Stimulated activated CD4-positive, alpha-beta T cell treated with anti-CD3 and anti-CD28 coated beads, Interleukin-1b, Interleukin-23, amount 100 ng/mL, for 4 hours (primary cell): ENCODE measurements at places on chromosomes 1 and 21.

DNA sequence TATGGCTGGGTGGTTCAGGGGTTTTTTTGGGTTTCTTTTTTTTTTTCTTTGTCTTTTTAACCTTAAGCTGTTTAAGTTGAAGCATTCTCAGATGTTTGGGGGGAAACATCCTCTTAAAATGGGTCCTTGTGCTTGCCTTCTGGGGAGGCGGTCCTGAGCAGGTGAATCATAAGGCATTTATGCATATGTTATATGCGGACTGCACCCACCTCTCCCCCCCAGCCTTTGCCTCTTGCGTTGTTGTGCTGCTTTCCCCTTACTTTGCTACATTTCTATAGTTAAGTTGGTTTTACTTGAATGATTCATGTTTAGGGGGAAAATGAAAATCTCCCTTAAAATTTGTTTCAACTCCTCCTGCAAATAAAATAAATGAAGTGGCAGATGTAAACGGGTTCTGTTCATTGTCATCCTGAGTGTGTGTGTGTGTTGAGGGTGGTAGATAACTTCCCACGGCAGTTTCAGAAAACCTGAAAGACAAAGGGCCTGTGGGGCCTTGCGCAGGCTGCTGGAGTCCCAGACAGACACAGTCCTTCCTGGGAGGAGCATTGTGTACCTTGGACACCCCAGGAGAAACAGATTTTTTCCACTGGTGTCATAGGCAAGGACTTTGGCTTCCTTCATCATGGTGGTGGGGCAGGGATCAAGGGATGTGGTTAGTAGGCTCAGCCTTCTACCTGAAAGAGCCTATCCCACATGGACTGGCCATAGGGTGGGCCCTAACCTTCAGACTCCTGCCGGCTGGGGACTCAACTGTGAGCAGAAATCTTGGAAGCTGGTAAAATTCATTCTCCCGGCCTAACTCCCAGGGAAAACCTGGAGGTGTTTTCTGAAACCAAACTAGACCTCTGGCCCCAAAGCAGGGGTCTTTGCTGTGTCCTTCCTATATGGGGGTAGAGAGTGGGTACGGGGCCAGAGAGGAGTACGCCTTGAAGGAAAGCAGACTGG, 926 bp upstream of the SH3D21 start:
- DNase-seq: no peak

DNA sequence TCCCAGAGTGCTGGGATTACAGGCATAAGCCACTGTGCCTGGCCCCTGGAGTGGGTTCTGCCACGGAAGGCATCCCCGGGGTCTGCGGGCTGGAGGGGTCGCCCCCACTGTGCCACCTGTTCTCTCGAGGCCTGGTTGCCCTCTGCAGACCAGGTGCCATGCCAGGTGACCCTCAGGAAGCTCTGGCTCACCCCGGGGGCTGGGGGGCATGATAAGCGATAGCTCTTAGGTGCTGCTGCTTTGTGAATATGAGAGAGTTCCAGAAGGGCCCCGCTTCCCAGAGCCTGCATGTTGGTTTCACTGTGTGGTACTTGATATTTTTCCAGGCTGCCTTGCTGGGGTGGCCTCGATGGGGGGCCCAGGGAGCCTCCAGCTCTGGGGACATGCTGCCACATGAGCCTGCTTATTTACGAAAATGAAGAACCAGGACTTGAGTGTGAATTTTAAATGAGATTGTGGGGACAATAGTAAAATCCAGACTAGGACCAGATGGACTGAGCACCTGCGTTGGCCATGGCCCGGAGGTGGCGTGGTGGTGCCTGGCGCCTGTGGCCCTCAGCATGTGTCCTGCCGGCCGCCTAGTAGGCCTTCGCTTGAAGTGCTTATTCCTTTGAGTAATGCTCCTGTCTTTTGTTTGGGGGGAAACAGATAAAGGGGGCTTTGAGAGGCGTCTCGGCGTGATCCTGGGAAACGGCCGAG, 7.3 kb downstream of the SKI start:
- no peak for DNase-seq

GRCh38 chr1:177333936-177334595, 163.3 kb downstream of the BRINP2 start:
- DNase-seq: no peak

GRCh38 chr1:114510274-114511031, 550 bp downstream of the TRIM33 start:
- peak; percentile 7 for DNase-seq

GRCh38 chr1:206559672-206559995, 52.3 kb downstream of the RASSF5 start:
- DNase-seq: no peak

GRCh38 chr1:55197099-55197498, 18.1 kb downstream of the USP24 start:
- no peak for DNase-seq

DNA sequence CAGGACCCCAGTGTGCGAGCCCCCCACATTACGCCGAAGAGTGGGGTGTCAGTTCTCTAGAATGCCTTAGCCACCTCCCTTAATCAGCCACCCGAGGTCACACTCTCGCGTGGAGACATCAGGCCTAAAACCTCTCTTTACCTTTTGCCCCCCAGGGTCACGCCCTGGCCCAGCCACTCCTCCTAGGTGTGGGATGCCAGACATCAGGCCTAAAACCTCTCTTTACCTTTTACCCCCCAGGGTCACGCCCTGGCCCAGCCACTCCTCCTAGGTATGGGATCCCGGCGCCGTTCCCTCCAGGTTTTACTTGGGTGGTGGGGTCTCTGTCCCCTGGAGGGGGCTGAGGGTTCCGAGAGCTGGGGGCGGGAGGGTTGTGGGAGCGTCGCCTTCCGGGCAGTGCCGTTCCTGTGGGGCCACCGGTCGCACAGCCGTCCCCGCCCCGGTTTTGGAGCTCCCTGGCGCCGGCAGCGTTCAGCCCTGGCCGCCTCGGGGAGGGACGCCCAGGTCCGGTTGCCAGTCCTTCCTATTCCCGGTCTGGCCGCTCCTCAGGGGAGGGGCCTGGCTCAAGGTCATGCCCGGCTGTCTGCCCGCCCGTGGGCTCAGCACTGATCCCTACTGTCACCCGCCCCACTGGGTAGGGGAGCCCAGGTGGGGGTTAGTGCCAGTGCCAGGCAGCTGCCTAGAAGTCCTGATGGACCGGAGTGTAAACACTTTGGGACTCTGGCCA, 882 bp downstream of the VPS13D start:
- no peak for DNase-seq

- peak; percentile 38 for DNase-seq
Observed at GRCh38 chr1:6599141-6599975, 3.3 kb downstream of the KLHL21 start.

- no peak for DNase-seq
Observed at GRCh38 chr1:96978444-96978843, 256.9 kb downstream of the PTBP2 start.

- no peak for DNase-seq
Observed at GRCh38 chr1:94580367-94581115, 39.0 kb upstream of the F3 start.

GRCh38 chr1:21590126-21590880, 78.9 kb downstream of the RAP1GAP start:
- DNase-seq: no peak

DNA sequence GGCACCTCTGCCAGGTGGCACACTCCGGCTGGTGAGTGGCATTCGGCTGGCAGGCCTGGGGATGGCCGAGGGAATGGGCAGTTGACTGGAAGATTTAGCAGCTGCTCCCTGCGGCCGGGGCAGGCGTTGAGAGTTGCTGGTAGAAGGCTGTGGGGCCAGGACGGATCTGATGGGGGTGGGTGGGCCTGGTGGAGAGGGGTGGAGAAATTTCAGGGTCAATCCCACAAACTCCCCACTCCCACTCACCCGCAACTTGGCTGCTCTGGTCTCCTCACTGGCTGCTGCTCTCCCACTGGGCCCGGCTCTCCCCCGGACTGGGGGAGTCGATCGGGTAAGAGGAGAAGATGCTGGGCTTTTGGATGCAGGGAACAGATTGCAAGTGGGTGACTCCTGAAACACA, 2.1 kb downstream of the PSRC1 start:
- no peak for DNase-seq

DNA sequence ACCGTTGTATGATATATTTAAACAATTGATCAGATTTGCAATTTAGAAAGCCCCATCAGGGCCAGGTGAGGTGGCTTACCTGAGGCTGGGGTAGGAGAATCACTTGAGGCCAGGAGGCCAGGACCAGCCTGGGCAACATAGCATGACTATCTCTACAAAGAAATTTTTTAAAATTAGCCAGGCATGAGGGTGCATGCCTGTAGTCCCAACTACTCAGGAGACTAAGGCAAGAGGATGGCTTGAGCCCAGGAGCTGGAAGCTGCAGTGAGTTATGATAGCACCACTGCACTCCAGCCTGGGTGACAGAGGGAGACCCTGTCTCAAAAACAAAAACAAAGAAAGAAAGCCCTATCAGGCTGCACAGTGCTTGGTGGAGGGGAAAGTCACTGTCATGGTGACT, 159.9 kb upstream of the RAB4A start:
- no peak for DNase-seq

DNA sequence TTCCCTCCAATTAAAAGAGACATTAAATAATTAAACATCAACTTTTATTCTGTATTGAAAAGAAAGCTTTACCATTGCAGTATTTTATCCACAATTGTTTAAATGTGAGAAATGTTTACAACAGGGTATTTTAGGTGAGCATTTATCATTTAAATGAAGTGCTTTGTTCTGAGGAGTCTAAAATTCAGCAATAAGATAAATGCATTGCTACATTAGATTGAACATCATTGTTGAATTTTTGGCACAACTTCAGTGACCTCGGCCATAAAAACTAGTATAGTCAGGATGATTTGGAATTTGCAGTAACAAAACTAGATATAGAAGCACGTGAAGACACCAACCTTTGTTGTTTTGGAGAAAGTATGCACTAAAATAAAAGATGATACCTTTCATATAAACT, 692.9 kb downstream of the USP25 start:
- DNase-seq: no peak

DNA sequence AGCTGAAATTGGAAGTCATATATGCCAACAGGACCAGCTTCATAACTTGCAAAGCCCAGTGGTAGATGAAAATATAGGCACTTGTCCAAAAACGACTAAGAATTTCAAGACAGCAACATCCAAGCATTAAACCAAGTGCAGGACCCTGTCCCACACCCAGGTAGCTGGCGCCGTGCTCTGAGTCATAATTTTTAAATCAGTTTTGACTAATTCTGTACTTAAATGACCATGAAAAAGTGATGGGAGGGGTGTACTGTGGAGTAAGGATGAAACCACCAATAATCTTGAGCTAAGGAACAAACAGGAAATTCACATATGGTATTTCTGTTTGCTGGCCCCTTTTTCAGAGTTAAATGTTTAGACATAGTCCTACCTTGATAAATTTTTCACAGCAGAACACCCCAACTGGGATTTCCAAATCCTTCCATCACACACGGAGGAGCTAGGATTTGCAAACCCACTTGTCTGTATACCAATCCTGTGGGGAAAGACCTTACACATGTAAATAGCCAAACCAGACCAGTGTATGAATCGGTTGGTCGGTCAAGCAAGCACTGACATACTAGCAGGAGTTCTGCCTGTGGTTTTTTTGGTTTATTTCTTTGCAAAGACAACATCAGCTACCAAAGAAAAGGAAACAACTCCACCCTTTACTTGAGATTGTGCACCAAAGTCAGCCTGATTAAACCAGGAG, 235.7 kb upstream of the RAB4A start:
- no peak for DNase-seq

- DNase-seq: no peak
Observed at GRCh38 chr21:25025596-25025995, 581.7 kb downstream of the MRPL39 start.

DNA sequence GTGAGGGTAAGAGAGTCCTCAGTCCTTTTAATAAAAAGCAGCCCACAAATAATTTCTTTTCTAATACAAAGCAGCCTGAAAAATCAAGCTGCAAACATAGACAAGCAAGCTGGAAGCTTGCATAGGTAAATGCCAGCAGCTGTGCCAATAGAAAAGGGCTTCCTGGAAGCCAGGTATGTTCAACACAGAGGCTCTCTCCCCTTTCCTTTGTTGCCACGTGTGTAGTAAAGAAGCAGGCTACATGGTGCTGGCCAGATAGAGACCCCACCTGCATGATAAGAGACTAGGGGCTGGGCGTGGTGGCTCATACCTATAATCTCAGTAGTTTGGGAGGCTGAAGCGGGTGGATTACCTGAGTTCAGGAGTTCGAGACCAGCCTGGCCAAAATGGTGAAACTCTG, 50.1 kb upstream of the ERRFI1 start:
- no peak for DNase-seq

DNA sequence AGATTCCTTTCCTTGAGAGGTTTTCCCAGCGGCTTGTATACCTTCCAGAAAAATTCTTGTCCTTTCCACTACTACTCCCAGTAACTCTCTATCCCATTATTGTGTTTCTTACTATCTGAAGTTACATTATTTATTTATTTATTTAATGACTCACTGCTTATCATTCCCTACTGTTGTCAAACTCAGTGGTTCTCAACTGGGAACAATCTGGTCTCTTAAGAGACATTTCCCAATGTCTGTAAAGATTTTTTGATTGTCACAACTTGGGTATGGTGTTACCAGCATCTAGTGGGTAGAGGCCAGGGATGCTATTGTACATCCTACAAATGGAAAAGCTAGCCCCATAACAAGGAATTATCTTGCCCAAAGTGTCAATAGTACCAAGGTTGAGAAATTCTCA, 771.5 kb upstream of the ADGRL2 start:
- no peak for DNase-seq

GRCh38 chr1:208977638-208978256, 605.8 kb upstream of the CAMK1G start:
- DNase-seq: no peak

GRCh38 chr1:90977522-90977921, 44.3 kb downstream of the ZNF644 start:
- DNase-seq: no peak

DNA sequence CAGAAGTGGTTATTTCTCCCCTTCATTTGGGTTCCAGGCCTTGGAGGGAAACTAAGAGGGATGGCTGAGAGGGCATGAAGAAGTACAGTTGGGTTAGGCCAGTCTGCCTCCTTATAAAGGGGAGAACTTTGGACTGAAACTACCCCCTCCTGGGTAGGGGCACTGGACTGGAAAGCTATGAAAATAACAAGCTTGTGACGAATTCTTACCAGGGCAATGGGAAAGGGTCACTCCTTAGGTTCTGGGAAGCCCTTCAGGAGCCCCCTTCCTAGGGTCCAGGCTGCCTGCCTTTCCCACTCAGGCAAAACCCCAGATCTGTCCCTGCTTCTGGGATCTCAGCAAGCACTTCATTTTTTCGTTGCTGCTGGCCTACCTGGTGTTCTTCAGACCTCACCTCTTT, 9.8 kb upstream of the P3R3URF start:
- no peak for DNase-seq

- DNase-seq: no peak
Observed at GRCh38 chr1:39990428-39990827, 35.5 kb downstream of the MFSD2A start.

- no peak for DNase-seq
Observed at GRCh38 chr1:17086751-17087150, 32.5 kb downstream of the PADI2 start.

GRCh38 chr21:46363698-46364097, 39.7 kb downstream of the PCNT start:
- DNase-seq: no peak

DNA sequence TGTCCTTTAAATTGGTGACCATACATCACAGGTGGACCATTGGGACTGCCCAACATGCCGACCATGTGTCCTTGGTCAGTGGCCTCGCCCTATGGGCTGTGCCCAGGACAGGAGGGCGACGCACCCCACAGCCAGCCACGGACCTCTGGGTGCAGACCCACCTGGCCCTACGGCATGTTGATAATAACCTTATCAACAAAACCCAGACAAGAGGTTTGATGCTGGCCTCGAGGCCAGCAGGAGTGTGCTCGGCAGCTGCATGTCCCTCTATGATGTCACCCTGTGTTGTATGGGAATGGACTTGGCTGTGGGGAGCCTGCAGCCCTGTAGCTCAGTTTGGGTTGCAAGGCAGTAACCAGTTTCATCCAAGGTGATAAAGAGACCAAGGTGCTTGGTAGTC, 32.1 kb downstream of the SLC37A1 start:
- DNase-seq: no peak
